ENCODE measurements at places on chromosomes 11 and 22.

GRCh38 chr11:78541537-78541936, 33.1 kb downstream of the NARS2 start:
- DNase-seq = no peak

- no peak for DNase-seq
Observed at GRCh38 chr11:78081583-78081982, 1.9 kb upstream of the NDUFC2 start.

GRCh38 chr22:30471616-30472318, at the start of gene SEC14L3:
Gene SEC14L3 (minus strand): TSS chr22:30472017. CDS start chr22:30471958, 59 bp downstream.
- no peak for DNase-seq

DNA sequence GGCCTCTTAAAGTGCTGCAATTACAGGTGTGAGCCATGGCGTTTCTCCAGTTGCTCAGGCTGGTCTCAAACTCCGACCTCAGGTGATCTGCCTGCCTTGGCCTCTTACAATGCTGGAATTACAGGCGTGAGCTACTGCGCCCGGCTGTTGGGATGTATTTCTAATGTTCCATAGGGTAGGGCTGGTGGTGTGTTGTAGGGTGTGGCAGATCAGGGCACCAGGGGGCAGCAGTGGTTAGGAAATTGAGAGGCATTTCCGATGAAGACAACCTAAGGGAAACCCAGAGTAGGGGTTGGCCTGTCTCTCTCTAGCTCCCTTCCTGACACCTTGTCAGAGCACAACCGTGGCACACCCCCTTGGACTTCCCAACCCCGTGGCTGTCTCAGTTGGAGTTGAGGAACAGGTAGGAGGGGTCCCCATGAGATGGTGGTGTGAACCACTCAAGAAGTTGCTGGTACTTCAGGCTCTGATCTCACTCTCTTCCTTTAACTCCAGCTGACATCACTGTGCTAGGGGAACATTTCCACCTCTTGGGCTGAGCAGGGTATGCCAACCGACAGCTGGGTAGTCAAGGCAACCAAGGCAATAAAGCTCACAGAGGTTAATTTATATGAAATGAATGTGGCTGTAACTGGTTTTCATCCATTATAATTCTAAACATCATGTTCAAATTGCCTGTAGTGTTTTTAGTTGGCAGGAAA, 33.0 kb downstream of the YWHAH start:
- DNase-seq = peak; percentile 82

DNA sequence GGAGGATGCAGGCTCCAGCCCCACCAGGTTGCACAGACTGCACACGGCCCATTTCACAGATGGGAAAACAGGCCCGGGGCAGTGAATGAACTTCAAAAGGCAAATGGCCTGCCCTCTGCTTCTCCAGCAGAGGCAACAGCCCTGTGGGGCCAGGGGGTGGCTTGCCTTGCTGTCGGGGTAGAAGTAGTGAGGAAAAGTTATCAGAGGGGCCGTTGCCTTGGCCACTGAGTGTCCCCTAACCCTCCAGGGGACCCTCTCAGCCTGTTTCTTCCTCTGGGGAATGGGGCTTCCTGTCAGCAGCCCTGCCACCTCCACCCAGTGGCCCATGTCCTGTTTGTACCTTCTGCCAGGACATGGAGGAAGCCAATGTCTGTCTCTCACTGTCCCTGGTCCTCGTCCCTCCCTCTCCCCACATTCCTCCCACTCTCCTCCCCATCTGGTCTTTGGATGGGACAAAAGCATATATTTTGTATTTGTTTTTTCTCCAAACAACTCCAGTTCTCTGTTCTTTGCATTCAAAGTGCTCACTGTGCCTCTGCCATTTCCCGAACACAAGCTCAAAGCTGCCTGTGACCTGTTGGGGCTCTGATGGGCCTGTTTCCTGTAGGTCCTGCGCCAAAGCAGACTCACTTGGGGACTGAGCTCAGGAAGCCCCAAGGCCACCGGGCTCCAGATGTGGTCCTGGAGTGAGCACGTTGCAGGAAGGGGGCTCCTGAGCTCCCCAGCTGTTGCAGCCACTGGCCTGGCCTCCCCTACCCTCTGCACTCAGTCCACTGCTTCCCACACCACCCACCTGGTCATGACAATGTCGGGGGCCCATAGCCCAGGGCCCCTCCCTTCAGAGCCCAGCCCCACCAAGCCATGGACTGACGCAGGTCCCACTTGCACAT, 9.5 kb downstream of the MAP4K2 start:
- DNase-seq = no peak

DNA sequence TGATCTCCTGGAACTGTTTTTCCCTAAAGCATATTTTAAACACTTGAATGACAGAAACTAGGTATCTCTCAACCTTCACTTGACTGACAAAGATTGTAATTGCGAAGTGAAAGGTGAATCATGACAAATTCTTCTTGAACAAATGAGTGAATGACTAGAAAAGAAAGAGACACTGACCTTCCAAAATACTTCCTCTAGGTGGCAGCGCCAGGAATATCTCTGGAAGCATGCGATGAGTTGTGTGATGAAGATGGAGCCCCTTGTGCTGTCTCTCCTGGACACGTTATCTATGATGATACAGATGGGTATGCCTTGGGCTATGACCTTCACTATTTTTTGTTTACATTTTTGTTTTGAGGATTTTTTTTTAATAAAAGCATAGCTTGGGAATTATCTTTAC, 7.0 kb upstream of the CASP12 start:
- peak; percentile 13 for DNase-seq

DNA sequence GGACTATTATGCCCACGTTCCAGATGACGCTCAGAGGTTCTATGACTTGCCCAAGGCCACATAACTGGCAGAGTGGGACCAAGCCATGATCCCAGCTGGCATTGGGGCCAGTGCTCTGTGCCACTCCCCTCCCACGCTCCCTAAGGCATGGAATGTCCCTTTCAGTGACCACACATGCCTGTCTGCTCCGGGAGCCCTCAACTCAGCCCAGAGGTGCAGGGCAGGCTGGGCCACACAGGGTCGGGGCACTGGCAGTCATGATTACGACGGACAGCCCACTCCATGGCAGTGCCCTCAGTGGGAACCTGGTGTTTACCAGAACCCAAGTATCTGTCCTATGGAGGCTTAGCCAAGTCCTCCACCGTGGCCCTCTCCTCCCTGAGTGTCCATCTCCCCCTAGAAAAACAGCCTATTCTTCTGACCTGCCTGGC, 10.0 kb downstream of the RHBDD3 start:
- DNase-seq = no peak

DNA sequence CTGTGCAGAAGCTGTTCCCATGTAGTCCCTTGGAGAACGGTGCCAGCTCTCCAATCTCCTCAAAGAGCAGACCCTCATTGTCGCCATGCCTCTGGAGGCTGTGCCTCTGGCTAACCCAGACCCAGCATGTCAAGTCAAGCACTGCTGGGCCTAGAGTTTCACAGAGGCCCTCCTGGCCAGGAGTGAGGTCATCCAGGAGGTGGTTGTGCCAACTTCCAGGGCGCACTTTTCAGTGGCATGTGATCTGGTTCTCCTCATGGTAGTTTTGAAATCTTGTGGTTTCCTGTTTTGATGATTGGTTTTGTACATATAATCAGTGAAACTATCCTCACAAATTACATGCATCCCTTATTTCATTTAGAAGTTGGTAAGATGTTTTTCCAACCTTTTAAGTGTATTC, 78.9 kb downstream of the PPFIBP2 start:
- peak; percentile 95 for DNase-seq

DNA sequence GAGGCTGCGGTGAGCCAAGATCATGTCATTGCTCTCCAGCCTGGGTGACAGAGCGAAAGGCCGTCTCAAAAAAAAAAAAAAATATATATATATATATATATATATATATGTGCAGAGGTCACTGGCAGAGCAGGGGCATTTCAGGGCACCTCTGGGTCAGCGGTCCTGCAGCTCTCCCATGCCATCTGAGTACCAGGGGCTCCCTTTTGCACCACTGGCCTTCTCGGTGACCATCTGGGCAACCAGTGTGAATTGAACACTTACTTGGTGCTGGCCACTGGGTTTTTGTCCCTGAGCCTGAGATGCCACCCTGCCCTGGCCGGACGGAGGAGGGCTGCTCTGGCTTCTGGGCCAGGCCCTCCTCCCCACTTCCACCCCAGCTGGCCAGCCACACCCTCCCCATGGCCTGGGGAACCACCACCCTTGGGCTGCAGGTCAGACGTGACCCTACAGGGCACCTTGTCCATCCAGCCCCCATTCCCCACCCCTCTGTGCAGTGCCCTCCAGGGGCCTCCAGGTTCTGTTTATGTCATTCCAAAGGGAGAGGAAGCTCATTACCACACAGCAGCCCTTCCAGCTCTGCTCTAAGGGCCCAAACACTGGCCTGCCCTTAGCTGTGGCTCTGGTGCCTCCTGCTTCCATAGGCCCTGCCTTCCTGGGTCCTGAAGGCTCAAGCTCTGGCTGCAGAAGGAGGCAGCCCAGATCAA, 10.3 kb downstream of the MAPK8IP1 start:
- no peak for DNase-seq

- no peak for DNase-seq
Observed at GRCh38 chr11:108824545-108824944, 159.7 kb downstream of the DDX10 start.

- DNase-seq = no peak
Observed at GRCh38 chr11:2513441-2513840, 68.6 kb downstream of the KCNQ1 start.

All from MCF 10A (cell line).